ENCODE measurements at places on chromosomes 4 and X.

- peak; percentile 4 for DNase-seq
Observed at GRCh38 chr4:14752341-14753046, 249.8 kb upstream of the CPEB2 start.

DNA sequence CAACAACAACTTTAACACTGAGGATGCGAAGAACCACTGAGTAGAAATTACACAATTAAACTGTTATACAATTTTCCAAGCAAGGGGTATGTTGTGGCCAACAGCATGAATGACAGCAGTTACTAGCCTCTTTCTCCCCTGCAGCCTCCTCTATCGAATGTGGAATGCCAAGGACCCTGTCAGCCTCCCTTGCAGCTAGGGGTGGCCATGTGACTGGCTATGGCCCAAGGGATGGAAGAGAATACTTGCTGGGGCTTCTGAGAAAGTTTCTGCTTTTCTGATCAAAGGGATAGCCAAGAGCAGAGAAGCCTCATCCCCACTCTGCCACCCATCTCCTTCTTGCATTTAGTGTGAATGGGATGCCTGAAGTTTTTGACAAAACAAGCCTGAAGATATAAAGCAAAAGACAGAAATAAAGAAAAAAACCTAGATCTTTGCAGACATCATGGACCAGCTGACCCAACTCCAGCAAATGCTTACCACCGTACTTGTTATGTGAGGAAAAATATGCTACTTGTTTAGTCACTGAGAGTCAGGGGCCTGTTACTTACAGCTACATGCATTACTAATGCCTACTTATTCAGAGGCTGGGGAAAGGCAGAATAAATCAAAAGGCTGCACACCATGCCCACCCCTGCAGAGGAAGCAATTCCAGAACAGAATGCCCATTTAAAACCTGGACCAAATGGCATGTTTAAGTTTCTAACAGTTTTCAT lies 32.0 kb downstream of the DCTD start:
- DNase-seq: no peak

- DNase-seq: peak; percentile 85
Observed at GRCh38 chr4:41281038-41281634, 24.4 kb downstream of the UCHL1 start.

DNA sequence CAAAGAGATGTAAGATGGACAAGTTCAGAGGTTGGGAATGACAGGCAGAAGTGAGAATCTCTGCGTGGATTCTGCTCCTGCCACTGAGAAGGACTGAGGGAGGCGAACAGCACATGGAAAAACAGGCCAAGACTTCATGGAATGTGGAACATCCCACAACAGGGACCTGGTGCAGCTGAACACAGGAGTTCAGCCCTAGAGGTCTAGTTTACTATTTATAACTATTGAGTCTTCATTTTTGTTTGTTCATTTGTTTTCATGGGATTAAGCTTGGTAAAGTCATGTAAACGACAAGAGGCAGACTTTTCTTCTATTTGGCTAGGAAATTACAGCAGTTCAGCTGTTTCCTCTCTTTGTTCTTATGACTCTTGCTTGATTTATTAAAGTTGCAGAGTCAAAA lies 234.5 kb downstream of the MAML3 start:
- DNase-seq: peak; percentile 18

- no peak for DNase-seq
Observed at GRCh38 chr4:24743927-24744326, 51.4 kb upstream of the SOD3 start.

GRCh38 chr4:16019649-16020048 lies 56.7 kb upstream of the FGFBP2 start:
- no peak for DNase-seq

DNA sequence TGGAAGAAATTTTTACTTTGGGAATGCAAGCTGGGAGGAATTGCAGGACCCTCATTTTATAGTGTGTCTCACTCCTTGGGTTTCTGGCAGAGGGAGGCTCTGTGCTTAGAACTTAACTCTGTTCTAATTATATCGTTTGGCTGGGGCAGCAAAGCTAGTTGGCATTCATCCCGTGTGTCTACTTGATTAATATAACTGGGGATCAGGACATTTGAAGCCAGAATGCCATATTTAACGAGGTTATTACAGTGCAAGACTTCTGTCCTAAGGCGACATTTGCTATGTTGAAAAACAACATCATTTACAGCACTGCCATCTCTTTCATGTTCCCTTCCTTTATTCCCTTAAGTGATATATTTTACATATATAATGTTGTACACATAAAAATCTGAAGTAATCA lies 179.1 kb upstream of the TBC1D9 start:
- DNase-seq: peak; percentile 70

DNA sequence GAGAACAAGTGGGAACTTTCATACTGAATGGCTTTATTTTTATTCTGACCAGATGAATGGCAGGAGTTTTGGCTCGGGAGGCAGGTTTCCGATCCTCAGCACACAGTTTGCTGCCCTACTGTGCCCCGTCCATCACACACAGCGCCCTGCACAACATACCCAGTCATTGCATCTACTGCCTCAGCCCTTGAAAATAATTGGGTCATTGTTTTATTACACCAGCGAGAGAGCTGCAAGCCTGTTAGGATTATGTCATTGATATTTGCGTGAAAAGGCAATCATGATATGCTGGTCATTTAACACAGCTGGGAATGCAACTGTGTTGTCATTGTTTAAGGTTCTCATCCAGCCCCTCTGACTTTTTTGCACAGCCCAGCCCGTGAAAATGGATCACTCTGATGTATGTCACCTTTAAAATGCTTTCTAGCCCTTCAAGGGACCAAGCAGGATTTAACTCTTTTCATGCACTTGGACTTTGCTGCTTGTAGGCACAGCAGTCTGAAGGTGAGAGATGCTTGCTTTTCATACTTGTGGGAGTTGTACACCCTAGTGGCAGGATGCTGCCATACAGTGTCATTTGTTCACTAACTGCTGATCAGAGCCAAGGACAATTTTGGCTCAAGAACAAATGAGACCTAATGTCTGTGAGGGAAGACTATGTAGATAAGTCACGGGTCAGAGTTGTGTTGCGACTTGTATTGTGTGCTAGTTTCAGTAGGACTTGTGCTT lies 62.3 kb downstream of the RTL9 start:
- DNase-seq: peak; percentile 41

DNA sequence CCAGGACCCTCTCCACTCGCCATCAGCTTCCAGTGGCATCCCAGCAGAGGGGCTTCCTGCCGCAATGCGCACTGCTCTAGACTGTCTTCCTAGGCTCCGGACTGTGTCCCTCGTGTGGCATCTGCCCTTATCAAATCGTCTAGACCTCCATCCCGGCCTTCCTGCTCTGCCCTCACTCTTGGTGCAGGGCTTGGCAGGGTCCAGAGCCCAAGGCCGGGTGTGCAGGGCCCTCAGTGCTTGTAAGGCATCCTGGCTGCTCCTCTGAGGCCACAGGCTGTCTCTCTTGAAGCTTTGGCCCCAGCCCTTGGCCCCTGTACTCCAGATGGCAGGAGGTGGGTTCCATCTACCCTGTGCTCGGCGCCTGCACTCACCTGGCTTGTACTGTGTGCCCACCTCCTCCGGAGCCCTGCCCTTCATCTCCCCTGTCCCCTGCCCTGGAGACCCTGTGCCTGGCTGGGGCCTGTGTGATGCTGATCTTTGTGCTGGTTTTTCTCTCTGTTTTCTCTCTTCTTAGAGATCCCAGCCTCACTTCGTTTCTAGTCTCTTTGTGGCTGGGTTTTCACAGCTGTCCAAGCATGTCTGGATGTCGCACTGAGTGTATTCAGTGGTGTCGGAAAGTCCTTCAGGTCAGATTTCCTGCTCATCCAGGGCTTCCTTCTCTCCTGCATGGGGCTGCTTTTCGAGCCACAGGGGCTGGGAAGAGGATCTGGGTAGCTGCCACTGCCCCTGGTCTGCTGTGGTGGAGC lies 3.7 kb upstream of the TREX2 start:
- no peak for DNase-seq

- DNase-seq: peak; percentile 60
Observed at GRCh38 chrX:101206471-101206870, 13.1 kb upstream of the DRP2 start.

- DNase-seq: no peak
Observed at GRCh38 chr4:71497078-71497477, 158.3 kb downstream of the SLC4A4 start.

DNA sequence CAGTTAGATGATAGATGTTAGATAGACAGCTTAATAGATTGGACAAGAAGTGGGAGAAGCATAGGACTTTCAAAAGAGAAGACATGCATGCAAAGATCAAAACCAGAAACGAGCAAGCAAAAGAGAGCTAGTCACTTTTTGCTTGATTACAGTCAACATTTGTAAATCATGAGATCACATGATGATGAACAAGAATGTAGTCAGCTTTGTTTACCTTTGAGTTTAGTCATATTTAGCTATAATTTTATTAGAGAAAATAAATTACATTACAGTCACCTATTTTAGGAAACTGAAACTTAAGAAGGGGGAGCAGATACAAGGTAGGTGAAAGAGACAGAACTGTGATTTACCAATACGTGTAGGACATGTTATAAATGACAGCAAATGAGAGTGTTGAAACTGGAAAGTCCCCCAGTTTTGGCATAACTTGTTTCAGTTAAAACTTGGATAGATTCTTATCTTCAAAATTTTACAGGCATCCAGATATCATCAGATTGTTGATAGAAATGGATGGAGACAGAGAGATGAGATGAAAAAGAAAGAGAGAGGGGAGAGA lies 1083.1 kb upstream of the PCDH10 start:
- peak; percentile 0 for DNase-seq

GRCh38 chrX:265502-265901 lies 15.7 kb upstream of the PLCXD1 start:
- no peak for DNase-seq

- no peak for DNase-seq
Observed at GRCh38 chr4:111263836-111264235, 641.0 kb upstream of the PITX2 start.

DNA sequence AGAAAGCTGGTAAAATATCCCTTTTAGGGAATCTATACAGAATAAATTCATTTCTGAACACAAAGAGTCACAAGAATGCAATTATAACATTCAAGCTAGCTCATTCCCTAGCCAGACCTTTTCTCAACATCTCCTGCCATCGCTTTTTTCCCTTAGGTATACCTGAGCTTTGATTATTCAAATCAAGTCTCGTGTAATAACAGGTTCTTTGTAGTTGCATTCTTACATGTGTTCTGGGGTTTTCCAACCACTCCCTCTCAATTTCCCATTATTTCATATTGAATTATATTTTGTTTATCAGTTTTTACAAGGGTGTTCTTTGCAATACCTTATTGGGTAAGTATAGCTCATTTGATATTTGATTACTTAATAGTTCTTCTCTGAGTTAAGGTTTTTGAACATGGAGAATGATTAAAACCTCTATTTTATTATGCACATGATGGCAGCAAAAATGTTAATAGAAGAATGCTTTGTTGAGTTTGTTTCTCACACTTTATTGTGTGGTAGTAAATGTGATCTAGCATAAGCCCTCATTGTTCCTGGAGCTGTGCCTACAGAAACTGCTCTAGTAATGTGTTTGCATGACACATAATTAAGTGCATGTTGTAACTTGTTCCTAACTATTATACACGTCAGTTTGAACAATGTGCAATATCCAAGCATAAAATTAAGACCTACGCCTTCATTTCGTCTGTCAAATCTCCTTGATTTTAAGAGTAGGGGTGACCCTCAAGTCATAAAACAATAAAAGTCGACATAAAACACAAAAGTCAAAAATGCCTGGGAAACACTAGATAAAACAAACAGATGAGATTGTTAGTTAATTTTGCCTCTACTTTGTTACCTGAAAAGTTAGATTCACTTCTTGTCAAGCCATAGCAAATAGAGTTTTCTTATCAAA lies 124.0 kb upstream of the POF1B start:
- no peak for DNase-seq

- DNase-seq: no peak
Observed at GRCh38 chrX:70755850-70756249, 152.7 kb downstream of the TEX11 start.

DNA sequence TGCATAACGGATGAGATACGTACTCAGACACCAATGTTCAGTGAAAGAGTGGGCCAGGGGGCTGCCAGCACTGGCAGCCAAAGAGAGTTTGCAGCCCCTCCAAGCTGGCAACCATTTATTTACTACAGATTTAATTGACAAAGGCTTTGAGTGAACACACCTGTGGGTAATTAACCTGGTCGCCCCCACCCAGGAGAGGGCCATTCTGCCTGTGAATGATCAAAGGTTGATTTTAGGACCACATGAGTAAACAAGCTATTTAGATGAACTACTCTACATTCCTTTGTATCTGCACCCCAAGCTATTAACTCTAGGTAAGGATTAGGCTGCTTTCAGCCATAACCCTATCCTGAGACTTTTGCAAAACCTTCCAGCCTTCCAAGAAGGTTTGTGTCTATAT lies 55.0 kb downstream of the RBM46 start:
- no peak for DNase-seq

GRCh38 chr4:54571293-54572151 lies 86.2 kb upstream of the KIT start:
- peak; percentile 68 for DNase-seq

GRCh38 chr4:169279108-169279507 lies 8.4 kb upstream of the SH3RF1 start:
- no peak for DNase-seq

GRCh38 chr4:90190525-90190924 lies 63.3 kb downstream of the CCSER1 start:
- no peak for DNase-seq

DNA sequence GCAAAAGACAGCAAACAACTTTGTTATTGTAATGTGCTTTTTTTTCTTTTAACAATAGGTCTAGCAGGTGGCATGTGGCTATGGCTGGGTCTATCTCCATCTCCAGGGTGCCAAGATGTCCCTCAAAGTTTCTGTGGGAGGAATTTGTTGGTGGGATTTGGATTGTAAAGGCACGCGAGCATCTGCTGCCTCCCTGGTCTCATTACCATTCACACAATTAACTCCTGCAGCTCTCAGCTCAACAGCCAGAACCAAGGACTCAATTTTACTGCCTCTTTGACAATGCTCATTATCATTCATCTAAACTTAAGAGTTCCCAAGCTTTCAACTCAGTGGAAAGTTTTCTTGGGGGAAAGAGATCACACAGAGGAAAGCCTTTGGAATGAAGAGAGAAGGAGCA lies 10.9 kb upstream of the PCDH18 start:
- no peak for DNase-seq

- no peak for DNase-seq
Observed at GRCh38 chr4:78369679-78370078, 181.9 kb upstream of the ANXA3 start.

- no peak for DNase-seq
Observed at GRCh38 chrX:51215266-51215665, 117.4 kb upstream of the NUDT10 start.

Data from M059J (cell line).